ENCODE measurements at places on chromosomes 13 and 19.
A peak's percentile ranks its signal among the peaks of the same experiment; 100 is the strongest.

DNA sequence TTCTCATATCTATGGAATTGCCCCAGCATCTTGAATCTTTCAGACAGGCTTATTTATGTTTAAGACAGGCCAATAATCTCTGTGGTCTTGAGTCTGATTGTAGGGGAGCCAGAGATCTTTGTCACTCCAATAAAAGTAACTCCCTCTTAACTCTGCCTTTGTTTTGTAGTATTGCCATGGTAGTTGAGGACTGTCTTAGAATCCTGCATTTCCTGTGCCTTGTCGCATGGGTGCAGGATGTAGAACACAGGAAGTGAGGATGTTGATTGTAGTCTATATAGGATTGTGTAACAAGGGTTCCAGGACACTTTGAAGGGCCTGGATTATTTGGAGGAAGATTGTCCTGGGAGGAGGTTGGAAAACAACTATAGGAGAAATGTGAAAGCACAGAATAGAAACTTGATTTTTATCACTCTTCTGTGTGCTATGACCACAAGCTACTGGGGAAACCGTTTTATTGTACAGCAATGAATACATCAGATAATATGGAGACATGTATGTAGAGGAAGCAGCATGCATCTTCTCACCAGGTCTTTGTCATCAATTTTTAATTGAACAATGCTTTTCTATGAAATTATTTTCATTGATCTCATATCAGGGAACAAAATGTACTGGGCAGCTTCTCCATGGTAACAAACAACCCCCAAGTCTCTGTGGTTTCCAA lies 411.7 kb downstream of the FGF9 start:
- no peak for DNase-seq

DNA sequence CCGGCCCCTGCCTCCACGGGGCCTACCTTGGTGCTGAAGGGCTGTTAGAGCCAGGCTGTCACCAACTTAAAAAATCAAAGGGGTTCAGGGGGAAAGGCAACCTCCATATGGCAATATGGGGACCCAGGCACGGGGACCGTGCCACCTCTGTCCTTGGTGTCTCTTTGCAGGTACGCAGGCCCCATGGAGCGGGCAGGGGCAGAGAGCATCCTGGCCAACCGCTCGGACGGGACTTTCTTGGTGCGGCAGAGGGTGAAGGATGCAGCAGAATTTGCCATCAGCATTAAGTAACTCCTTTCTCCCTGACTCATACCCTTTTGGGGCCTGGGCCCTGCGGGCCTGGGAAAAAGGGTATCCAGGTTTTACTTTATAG lies 39.6 kb upstream of the ADGRE1 start:
- DNase-seq, result no peak

GRCh38 chr19:1164684-1165531 lies 9.2 kb downstream of the SBNO2 start:
- DNase-seq, result no peak

DNA sequence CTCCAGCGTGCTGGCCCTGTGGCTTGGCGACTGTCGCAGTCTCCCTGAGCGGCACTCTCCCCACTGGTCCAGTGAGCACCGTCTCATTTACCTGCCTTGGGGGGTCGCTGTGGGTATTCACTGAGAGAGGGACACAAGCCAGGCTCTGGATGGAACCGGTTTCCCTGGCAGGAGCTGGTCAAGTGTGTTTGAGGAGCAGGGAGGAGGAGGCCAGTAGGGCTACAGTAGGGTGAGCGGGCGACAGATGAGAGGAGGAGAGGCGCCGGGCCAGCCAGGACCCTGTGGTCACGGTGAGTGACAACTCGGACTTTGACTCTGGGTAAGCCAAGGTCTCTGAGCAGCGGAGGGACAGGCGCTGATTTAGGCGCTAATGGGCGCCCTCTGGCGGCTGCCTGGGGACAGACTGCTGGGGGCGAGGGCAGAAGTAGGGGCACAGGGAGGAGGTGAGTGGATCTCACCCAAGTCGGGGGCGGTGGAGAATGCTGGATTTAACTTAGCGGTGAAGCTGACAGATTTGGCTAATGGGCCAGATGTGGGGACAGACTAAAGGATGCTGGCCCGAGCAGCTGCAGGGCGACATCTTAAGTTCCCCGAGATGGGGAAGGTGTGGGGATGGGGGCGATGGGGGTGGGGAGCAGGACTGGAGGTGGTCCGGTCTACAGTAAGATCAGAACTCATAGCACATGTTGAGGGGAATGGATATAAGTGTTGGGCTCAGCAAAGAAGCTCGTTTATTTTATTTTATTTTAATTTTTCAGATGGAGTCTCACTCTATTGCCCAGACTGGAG lies 4.7 kb upstream of the PRMT1 start:
- peak; percentile 71 for DNase-seq

DNA sequence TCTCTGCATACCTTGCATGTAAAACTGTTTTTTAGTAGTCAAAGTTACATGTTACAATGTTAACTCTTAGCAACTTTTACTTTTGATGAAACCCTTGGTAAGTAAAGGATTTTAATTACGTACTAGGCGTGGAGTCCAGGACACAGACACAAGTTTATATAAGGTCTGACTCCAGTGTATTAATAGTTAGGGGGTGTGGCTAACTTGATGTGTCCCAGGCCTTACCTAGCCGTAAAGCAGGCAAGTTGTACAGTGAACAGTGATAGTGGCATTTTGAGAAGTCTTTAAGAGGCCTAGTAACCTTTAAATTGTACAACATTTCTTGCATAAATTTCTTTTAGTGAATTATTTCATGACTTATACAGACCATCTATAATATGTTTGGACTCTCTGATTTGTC lies 5.9 kb downstream of the ZNF714 start:
- DNase-seq, result no peak

- DNase-seq, result no peak
Measured at GRCh38 chr19:48499316-48500090, 12.1 kb downstream of the LMTK3 start.

- no peak for DNase-seq
Measured at GRCh38 chr13:65710514-65710913, 1519.6 kb downstream of the PCDH9 start.

DNA sequence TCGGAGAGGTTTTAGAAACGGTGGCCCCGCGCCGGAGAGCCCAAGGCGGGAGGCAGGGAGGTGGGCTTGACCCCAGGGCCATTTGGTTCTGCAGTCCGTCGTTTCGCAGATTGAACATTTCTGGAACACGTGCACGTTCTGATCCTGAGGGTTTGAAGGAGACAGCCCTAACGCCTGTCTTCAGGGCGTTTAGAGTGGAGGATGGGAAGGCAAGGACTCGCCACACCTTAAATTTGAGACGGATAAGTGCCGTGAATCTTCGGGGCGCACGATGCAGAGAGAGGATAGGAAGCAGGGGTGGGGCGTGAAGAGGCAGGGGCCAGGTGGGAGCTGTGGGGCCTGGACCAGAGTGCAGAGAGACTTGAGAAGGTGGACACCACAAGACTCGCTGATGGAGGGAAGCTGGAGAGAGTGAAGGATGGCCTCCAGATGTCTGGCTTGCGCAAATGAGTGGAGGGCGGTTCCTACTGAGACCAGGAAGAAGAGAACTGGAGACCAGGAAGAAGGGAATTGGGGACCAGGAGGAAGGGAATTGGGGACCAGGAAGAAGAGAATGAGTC lies 804 bp upstream of the MIER2 start:
- no peak for DNase-seq
